ENCODE measurements at places on chromosomes 2 and 18.

- H3K27ac ChIP-seq, result no peak overlapping the region
- no peaks in the 10 kb centered on the region for H3K36me3 ChIP-seq
- no peaks in the 10 kb centered on the region for H3K4me1 ChIP-seq
- no peak for DNase-seq
- no peak overlapping the region for H3K4me3 ChIP-seq
These were observed 81.3 kb downstream of the CRACDL start for GRCh38 chr2:98854682-98855081.

DNA sequence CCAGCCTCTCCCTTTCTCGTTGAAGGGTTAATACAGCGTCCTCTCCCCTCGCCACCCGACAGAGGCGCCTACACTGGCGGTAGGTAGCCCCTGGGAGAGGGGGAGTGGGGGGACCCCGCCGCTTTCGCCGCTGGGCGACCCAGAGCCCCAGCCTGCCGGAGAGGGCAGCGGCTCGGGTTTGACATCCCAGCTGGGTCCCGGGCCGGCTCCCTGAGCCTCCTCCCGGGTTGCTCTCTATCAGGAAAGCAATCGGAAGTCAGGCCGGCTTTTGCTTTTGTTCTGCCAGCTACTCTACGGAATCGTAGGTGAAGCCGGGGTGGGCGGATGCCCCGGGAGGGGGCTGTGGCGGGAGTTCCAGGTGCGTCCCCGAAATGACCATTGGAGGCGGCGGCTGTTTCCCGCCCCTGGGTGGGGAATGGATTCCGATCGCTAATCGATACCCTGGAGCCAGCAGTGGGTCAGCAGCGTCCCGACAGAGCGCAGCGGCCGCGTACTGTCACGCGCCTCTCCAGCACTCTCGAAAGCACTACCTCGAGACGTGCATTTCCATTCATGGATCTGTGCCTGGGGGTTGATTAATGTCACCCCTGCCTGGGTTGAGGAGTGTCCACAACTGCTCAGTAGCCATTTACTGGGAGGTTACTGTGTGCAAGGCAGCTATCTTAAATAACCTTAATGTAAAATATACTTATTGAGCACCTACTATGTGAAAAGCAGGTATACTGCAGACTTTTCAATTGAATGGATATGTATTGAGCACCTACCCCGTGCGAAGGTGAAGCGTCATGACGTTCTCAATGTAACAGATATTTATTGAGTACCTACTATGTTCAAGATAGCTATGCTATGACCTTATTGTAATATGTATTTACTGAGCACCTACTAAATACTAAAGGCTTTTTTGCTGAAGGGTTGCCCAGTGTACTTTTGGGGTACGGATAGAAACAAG lies 1.1 kb downstream of the MAPK4 start:
- DNase-seq, result no peak
- no peaks in the 10 kb centered on the region for H3K4me1 ChIP-seq
- H3K27me3 ChIP-seq, result peaks cover 26% of the 10 kb centered on the region
- H3K4me3 ChIP-seq, result peak overlapping the region; percentile 40
- H3K36me3 ChIP-seq, result no peaks in the 10 kb centered on the region
- no peak overlapping the region for H3K27ac ChIP-seq

DNA sequence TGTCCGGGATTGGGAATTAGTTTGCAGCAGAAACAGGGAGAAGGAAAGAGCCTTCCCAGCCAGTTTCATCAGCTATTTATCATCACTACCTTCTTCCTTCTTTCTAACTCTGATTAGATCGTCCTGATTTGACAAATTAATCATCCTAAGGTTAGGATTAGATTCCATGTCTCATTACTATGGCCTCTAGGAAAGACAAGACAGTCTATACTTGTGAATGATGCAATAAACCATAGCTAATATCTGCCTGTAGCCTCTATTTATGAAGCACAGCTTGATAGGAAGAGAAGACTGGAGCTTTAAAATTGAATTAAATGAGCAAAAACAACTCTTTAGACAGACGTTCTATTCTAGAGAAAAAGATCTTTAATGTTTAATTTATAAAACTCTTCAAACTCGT lies 25.2 kb upstream of the FRZB start:
- no peaks in the 10 kb centered on the region for H3K36me3 ChIP-seq
- no peak overlapping the region for H3K4me3 ChIP-seq
- DNase-seq, result no peak
- no peaks in the 10 kb centered on the region for H3K27me3 ChIP-seq

GRCh38 chr2:31434911-31435310 lies 20.4 kb upstream of the XDH start:
- no peaks in the 10 kb centered on the region for H3K27me3 ChIP-seq
- no peak overlapping the region for H3K4me3 ChIP-seq
- DNase-seq, result no peak

DNA sequence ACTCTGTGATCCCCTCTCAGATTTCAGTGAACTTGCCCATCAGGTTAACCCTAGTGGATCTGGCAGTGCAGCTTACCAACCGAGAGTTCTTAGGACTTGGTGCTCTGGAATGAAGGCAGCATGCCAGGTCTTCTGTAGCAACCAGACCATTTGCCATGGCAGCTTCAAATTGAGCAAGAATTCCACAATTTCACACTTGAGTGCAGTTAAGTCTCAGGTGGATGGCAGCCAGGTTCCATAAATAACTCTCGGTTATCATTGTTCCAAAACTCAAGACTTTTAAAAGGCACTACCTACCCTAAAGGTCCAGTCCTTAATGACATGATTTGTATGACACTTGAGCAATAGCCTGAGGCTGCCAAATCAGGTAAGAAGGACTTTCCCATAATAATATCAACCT lies 48.1 kb downstream of the GALNT3 start:
- H3K27ac ChIP-seq, result no peak overlapping the region
- no peaks in the 10 kb centered on the region for H3K4me1 ChIP-seq
- H3K27me3 ChIP-seq, result no peaks in the 10 kb centered on the region
- DNase-seq, result no peak

- H3K27me3 ChIP-seq, result no peaks in the 10 kb centered on the region
- peak overlapping the region; percentile 35 for H3K27ac ChIP-seq
- no peak for DNase-seq
- H3K36me3 ChIP-seq, result peaks cover 41% of the 10 kb centered on the region
These were observed 33.5 kb downstream of the CENPO start for GRCh38 chr2:24826773-24827145.

- H3K27me3 ChIP-seq, result no peaks in the 10 kb centered on the region
- DNase-seq, result no peak
- H3K36me3 ChIP-seq, result no peaks in the 10 kb centered on the region
- peaks cover 4% of the 10 kb centered on the region for H3K4me1 ChIP-seq
- no peak overlapping the region for H3K27ac ChIP-seq
These were observed 124.2 kb downstream of the CABYR start for GRCh38 chr18:24263050-24263449.

DNA sequence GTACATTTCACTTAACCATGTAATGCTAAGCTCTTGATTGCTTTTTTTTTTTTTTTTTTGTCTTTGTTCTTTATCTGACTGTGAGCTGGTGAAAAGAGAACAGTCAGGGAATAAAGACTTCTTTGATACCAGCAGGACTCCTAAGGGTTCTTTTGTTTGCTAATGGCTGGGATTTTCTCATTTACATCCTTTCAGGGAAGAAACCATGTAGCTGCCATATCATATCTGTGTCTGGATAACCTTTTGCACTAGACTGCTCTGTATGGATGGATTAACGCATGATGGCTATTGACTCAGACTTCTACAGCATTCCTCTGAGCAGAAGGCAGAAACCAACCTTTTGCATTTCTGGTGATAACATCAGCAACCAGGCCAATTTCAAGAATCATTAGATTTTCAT lies 504.0 kb downstream of the LRRTM4 start:
- no peak overlapping the region for H3K27ac ChIP-seq
- no peak for DNase-seq
- no peaks in the 10 kb centered on the region for H3K27me3 ChIP-seq
- H3K4me1 ChIP-seq, result no peaks in the 10 kb centered on the region

GRCh38 chr2:210884227-210884626 lies 327.8 kb downstream of the CPS1 start:
- H3K4me1 ChIP-seq, result no peaks in the 10 kb centered on the region
- no peak overlapping the region for H3K4me3 ChIP-seq
- H3K36me3 ChIP-seq, result no peaks in the 10 kb centered on the region
- no peak for DNase-seq
- H3K27ac ChIP-seq, result no peak overlapping the region

GRCh38 chr2:2749206-2749598 lies 418.1 kb upstream of the MYT1L start:
- no peak for DNase-seq
- no peaks in the 10 kb centered on the region for H3K36me3 ChIP-seq
- no peak overlapping the region for H3K27ac ChIP-seq
- no peak overlapping the region for H3K4me3 ChIP-seq
- no peaks in the 10 kb centered on the region for H3K4me1 ChIP-seq
- no peaks in the 10 kb centered on the region for H3K27me3 ChIP-seq

DNA sequence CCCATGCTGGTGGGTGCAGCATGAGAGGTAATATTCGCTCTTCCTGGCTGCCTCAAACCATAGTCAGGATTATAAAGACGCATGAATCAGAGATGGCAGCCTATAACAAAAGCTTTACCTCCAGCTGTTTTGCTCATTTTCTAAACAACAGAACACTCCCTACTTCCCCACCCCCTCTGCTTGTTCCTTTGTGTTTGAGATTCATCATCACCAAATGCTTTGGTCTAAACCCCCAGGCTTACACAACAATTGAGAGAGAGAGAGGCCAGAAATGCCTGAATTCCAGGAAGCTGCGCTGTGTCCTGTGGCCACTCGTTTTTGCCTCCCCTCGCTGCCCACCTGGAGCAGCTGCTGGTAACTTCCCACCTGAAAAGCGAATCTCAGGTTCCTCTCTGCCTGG lies 78.8 kb upstream of the CAPN13 start:
- H3K27me3 ChIP-seq, result no peaks in the 10 kb centered on the region
- H3K4me1 ChIP-seq, result peaks cover 4% of the 10 kb centered on the region
- H3K27ac ChIP-seq, result no peak overlapping the region
- H3K36me3 ChIP-seq, result no peaks in the 10 kb centered on the region

- H3K27ac ChIP-seq, result no peak overlapping the region
- H3K4me1 ChIP-seq, result no peaks in the 10 kb centered on the region
- DNase-seq, result no peak
- H3K27me3 ChIP-seq, result no peaks in the 10 kb centered on the region
These were observed 63.2 kb downstream of the ALMS1 start for GRCh38 chr2:73448856-73449255.

- H3K4me3 ChIP-seq, result peak overlapping the region; percentile 96
- peaks cover 27% of the 10 kb centered on the region for H3K4me1 ChIP-seq
- no peaks in the 10 kb centered on the region for H3K27me3 ChIP-seq
- peak overlapping the region; percentile 55 for H3K27ac ChIP-seq
These were observed 491 bp upstream of the SGO2 start for GRCh38 chr2:200525551-200525881.

- no peaks in the 10 kb centered on the region for H3K27me3 ChIP-seq
- DNase-seq, result no peak
- no peak overlapping the region for H3K4me3 ChIP-seq
- H3K4me1 ChIP-seq, result no peaks in the 10 kb centered on the region
These were observed 85.1 kb downstream of the ANTXR1 start for GRCh38 chr2:69097891-69098655.

All from RWPE2 (cell line).